ENCODE measurements at places on chromosomes 3 and 15. TPM values are rescaled to one million over a fixed set of nuclear protein-coding genes. Genes with fewer than 3 reads are reported as not detected.

The FES gene
- total RNA-seq = 27.0 TPM

The AMT gene
- 6.7 TPM for total RNA-seq

The THRB gene
- 14.8 TPM for total RNA-seq

The CCR2 gene
- total RNA-seq = 3.3 TPM

The RFC4 gene
- total RNA-seq = 27.1 TPM

DNA sequence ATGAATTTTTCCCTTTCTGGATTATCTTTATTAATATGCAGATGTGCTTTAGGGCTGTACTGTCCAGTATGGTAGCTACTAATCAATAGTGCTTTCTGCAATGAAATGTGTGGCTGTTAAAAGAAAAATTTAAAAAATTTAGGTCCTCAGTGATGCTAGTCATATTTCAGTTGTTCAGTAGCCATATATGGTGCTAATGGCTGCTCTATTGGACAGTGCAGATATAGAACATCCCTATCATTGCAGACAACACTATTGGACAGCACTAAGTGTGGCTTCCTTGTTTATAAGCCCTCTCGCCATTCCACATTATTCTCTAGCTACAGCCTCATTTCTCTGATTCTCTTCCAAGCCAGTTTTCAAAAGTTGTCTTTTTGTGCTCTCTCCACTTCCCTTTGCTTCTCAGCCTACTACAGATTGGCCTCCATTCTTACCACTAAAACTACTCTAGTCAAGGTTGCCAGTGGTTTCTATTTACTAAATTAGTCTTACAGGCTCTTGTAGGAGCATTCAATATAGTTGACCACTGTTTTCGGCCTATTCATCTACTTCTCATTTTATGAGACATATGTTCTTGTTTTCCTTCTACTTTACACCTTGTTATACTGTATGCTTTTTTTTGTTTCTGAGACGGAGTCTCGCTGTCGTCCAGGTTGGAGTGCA is 9.5 kb downstream of the MAPK6 start:
- DNase-seq = no peak

DNA sequence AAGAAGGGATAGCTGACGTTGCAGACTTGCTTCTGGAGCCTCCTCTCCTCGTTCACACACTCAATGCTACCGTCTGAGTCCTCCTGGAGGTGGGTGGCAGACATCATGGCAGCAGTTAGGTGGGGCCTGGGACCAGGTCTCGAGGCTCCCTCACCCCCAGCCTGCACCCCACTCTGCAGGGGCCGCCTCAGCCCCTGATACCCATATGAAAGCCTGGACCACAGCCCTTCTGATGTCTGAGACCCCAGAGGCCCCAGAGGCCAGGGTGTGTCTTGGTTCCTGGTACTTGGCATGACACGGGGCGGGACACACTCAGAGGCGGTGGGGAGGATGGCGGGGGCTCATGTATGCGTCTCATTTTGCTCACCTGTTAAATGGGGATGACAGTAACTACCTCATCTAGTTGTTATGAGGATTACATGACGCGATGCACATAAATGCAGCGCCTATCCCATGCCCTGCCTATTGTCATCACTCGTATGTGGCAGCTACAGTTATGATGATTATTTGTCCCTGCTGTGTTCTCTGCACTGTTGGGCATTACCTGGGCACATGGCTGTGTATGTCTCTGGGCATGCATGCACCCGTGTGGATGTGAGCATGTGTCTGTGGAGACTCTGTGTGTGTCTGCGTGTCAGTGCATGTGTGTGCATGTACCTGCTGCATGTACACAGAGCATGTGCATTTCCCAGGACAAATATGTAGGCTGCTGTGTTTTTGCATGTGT is 39.9 kb downstream of the FEM1B start:
- DNase-seq = no peak
